ENCODE measurements at places on chromosomes 6 and 20.

DNA sequence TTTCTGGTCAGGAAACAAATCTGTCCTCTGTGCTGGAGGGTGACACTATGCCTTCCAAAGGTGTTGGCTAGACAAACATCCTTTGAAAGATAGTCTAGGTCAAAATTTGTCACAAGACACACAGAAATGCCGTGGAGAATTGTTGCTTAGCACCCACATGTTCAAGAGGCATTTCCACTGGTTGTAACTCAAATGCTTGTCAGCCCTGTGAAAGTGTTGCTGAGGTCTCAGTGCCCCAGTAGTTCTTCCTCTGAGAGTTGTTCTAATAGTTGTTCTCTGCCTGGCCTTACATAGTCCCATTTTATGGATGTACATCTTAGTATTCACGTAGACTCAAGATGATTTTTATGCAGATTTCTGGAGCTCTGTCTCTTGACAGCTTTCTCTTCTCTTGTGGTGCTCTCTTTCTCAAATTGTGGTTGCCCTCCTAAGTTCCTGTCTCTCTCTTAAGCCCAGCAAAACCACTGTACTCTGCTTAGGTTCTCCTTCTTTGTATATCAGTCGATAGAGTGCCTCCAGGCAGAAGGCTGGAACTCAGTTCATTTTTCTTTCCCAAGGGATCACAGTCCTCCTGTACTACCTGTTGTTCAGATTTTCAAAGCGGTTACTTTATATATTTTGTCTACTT lies 39.5 kb upstream of the REV3L start:
- DNase-seq: no peak

DNA sequence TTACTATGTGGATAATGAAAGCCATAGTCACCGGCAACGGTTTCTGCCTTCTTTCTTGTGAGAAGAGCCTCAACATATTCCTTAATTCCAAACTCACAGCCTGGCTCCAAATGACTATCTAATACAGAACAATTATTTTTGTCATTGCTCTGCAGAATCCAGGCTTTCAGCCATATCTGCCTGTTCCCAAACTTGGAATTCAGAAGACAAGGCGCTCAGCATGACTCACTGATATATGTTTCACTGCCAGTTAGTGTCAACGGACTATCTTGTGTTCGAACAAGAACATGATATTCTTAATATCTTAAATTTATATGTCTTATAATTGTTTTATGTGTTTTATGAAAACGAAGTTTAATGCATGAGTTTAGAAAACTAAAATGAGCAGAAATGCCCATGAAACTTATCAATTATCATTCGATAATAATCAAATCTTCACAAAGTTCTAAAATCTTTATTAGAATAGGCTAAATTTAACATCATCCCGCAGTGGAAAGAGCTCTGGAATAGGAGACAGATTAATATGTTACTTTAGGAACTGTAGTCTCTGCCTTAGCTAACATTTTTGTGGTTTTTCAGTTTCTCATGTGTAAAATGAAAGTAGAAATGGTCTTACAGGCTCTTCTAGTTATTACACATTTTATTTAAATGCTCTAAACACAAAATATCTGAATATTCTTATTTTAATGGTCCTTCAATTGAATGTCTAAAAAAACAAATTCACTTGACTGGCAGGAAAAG lies 669.3 kb upstream of the GJE1 start:
- DNase-seq: no peak

DNA sequence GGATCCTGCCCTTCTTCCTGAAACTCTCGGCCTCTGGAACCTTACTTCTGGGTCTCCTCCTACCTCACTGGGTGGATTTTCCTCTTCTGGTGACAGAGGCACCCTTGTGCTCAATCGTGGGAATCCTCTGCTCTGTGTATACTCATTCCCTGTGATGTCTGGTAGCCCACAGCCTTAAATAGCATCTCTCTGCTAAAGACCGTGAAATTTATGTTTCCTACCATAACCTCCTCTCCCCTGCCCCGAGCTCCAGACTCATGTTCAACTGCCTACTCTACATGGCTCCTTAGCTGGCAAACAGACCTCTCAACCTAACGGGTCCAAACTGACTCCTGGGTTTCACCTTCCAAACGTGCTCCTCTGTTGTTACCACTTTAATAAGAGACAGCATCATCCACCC lies 9.9 kb downstream of the MMP9 start:
- no peak for DNase-seq

- no peak for DNase-seq
Observed at GRCh38 chr6:47286301-47286700, 23.4 kb downstream of the TNFRSF21 start.

DNA sequence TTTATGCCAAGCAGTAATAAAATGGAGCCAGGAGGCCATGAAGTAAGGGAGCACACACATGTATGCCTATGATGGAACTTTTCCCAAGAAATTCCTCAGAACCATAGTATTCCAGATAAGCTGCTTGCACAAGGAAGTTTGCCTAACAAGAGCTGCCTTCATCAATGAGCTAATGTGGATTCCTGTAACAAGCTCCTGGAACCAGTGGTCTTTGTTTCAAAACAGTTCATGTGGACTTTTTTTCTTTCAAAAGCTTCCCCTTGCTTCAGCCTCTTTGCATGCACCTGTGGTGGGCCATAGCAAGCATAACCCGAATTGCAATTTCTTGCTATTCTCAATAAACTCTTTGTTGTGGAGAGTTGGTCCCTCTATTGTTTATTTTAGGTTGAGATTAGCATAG lies 359.6 kb downstream of the UTRN start:
- DNase-seq: no peak

DNA sequence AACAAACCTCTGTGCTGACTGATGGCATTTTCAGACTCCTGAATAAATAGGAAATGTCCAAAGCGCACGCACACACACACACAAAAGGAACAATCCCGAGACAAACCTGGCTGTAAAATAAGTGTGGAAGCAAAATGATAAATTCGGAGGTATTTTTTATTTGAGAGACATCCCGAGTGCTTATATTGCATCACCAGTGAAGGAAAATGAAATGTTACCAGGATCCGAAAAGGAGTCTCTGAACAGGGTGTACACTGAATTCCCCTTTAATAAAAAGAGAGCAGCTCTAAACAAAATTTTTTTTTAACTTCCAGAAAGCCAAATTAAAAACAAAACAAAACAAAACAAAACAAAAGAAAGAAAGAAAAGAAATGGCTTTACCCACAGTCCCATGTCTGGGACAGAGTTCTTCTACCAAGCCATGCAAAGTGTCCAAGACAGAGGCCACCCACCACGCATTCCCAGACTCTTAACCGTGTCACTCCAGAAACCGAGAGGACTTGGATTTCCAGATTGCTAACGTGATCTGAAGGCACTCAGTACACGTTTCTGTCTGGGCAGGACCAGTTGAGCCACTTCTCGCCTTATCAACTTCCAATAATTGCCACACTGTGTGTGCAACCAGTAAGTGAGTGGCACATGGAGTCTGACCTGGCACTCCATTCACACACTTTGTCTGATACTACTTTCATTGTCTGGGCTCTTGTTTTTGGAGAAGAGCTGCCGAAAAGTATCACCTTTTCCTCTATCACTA lies 817 bp downstream of the ME1 start:
- no peak for DNase-seq

DNA sequence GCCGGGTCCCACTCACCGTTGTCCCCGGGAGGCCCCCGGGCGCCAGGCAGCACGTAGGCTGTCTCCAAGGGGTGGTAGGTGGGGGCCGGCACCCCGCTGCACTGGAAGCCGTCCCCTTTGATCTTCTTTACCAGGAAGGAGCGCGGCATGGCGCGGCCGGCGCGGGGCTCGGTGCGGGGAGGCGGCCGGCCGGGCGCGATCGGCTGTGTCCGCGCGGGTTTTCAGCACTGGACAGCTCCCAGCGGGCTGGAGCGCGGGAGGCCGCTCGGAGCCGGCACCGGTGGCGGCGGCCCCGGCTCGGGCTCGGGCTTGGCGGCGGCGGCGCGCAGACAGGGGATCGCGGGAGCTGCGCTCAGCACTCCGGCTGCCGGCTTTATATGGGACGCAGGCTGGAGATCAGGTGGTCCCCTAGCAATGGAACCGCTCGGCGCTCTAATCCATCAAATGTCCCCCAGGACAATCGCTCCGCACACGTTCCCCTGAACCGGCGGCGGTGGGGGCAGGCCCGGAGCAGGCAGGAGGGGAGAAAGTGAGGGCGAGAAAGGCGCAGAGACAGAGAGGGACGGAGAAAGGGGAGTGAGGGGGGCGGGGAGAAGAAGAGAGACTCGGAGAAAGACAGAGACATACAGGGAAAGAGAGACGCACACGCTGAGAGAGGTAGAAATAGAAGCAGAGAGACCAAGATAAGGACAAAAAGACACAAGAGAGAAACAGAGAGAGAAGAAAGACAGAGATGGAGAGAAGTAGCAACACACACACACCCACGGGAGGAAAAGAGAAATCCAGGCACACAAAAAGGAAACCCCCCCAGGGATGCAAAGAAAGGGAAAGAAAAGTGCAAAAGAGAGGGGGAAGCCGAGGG lies at the start of gene SCRT2:
TSS of gene SCRT2 (minus strand) at position 350 of the 862 bp plus-strand sequence. CDS start at position 149, 201 bp downstream.
- peak; percentile 48 for DNase-seq

DNA sequence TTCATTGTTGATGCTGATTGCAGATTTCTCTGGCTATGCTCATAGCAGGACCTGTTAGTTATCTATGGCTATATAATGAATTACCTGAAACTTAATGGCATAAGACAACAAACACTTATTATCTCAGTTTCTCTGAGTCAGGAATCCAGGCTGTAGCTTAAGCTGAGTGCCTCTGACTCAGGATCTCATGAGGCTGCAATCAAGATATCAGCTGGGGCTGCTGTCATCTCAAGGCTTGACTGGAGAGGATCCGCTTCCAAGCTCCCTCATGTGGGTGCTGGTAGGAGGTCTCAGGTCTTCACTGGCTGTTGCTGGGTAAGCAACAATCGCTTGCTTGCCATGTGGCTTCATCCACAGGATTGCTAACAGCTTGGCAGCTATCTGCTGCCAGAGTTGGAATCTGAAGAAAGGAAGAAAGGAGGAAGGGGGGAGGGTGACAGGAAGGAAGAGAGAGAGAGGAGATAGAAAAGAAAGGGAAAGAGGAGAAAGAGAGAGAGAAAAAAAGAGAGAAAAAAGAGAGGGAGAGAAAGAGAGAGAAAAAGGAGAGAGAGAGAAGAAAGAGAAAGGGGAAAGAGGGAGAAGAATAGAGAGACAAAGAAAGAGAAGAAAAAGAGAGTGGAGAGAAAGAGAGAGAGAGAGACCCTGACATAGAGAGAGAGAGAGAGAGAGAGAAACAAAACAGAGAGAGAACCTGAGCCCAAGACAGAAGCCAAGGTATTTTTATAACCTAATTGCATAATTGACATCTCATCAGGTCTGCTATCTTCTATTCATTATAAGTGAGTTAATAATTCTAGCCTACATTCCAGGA lies 579.0 kb upstream of the BTBD3 start:
- no peak for DNase-seq

DNA sequence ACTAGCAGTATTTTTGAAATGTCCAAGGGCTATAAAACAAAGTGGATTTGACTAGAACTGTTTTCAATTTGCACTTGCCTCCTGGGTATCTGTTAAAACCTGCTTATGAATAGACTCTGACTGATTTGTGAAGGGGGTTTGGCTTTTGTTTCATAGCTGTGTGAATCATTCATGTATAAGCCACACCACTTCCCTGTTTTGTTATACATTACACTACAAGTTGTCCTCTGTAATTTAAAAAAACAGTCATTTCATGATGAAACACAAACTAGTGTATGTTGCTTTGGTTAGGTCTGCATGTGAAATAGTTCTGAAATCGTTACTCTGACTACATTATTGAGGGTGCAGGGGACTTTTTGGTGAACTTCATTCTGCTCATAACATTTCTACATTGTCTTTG lies 121.7 kb downstream of the NKAIN2 start:
- no peak for DNase-seq

DNA sequence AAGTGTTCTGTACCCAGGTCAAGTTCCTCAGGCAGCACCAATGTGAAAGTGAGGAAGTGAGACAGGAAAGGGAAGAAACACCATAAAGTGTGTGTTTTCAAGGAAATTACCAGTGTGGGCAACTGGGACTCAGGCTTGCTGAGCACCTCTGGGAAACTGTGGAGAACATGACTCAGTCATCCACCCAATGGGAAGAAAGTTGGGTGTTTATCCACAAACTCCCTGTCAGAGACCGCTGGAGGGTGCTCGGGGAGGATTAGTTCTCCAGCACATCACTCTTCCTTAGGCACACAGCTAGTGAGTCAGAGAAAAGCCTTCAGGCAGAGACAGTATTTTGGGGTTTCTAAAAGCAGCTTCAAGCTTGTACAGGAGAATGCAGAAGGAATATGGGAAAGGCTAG lies 93.6 kb downstream of the PCSK2 start:
- no peak for DNase-seq

DNA sequence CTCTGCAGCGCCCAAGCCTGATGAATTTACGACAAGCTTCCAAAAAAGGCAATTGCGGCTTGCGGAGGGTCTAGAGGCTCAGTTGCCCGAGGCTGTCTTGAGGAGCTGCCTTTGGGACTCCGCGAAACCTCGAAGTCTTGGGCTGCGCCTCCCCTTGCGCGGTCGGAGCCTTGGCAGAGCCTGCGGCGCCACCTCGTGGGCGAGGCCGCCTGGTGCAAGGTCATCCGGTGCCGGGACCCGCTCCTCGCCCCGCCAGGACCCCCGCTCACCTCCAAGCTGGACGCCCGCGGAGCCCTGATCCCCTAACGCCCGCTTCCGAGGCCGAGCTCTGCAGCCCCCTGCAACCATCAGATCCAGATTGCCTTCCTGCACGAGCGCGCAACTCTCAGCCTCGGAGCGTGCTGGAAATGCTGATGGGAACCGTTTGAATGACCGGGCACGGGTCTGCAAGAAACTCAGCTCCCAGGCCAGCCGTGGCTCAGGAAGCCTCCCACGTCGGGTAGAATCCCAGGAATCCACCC lies 14.9 kb upstream of the FAM210B start:
- DNase-seq: peak; percentile 42

GRCh38 chr6:53815381-53816119 lies 20.7 kb downstream of the LRRC1 start:
- no peak for DNase-seq

DNA sequence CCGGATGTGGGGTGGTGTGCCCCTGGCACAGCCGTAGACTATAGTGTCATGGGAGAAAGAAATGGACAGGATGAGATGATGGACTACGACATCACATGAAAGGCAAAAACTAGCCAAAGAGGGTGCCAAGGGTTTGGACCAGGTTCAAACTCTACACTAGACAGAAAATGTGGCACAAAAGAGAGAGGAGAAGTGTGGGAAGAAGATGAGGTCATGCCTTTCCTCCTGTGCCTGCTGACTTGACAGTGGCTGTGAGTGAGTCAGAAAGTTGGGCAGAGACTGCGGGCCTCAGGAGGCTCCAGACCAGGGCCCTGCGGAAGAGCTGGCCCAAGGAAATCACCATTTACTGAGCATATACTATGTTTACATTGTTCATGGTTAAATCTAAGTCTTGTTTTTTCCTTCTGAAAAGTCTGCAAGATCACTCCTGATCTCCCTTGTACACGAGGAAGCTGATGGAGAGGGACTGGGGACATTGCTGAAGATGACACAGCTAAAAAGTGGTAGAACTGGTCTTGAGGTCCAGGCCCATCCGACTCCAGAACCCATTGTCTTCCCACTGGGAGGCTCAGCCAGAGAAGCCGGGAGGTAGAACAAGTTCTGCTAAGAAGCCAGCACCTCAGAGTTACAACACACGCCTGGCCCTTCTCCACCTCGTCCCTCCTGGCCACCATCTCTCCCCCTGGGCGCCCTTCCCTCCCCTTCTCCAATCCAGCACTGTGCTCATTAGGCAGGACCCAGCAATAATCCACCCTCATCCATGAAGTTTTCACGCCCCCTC lies 35.6 kb downstream of the CNKSR3 start:
- DNase-seq: no peak

- no peak for DNase-seq
Observed at GRCh38 chr20:44796311-44796710, 14.0 kb downstream of the RIMS4 start.
